ENCODE measurements at places on chromosomes 13 and 19.

DNA sequence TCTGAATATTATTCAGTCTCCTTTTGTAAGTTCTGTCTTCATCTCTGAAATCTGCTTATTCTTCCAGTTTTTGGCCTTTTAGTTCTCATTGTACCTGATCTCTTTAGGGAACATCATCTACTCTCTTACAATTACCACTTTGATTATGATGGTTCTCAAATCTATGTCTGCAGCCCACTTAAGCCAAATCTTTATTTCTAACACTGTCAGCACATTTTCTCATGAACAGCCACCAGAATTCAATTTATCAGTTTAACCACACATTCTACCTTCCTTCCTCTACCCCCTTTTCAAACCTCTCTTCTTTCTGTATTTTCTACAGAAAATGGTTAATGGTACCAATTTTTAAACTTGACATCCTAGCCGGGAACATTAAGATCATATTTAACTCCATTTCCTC is 175.3 kb downstream of the FGF14 start:
- DNase-seq, result no peak

DNA sequence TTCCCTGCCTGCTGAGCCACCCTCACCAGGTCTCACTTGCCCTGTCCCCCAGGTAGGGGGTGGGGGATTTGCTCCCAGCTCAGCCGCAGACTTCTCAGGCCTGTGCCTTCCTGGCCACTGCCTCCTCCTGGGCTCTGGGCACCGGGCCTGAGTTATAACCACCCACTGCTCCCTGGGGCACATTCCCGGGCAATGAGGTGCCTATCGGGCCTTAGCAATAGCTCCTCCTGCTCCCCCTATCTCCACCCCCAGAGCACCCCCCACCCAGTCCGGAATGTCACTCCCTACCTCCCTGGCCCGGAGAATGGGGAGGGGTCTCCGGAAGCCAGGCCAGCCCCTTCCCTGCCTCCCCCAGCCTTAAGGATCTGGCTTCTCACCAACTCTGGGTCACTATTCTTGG is at the start of gene KLK5:
Gene KLK5, minus strand, starts transcription at position 129 of the 400 bp plus-strand sequence. CDS start 381 bp downstream, outside the sequence.
- DNase-seq, result no peak

- no peak for DNase-seq
These were observed 17.4 kb upstream of the ATXN8OS start for GRCh38 chr13:70090036-70090723.

GRCh38 chr13:81686877-81687276 is 1346.0 kb upstream of the SPRY2 start:
- no peak for DNase-seq

- DNase-seq, result no peak
These were observed 148.0 kb downstream of the PRR20E start for GRCh38 chr13:57314897-57315520.

DNA sequence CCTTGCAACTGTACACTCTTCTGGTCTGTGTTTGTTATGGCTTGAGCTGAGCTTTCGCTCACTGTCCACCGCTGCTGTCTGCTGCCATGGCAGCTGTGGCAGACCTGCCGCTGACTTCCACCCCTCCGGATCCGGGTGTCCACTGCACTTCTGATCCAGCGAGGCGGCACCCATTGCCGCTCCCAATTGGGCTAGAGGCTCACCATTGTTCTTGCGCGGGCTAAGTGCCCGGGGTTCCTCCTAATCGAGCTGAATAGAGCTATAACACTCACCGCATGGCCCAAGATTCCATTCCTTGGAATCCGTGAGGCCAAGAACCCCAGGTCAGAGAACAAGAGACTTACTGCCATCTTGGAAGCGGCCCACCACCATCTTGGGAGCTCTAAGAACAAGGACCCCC is 2.2 kb upstream of the PSMC4 start:
- DNase-seq, result no peak

DNA sequence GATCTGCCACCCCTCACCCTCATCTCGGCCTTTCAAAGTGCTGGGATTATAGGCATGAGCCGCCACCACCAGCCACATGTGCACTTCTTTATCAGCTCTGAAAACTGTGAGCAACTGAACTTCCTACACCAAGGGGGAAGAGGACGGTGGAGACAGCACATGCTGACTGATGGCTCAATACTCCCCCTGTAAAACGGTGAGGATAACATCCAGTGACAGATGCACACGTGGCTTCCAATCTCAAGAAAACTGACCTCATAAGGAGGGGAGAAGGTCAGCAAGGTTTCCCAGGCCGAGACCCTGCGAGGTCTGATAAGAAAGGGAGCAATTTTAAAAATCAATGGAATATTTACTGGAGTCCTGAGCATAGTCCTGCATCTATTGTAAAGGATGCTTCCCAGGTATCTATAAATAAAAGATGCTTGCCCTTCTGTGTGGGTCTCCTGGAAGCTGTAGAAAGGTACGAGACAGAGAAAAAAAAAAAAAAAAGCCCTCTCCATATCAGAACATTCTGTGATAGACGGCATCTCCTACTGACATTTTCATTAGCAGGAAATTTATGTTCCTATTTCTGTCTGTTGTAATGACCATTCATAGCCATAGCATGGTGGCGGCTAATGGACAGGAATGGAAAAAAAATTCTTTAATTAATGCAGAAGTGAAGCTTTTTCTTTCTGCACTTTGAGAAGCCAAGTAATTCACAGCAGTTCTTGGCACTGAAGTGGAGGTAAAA is 385.1 kb downstream of the ZNF536 start:
- DNase-seq, result no peak

- DNase-seq, result no peak
These were observed 108.1 kb upstream of the SOX1 start for GRCh38 chr13:111958612-111959395.

DNA sequence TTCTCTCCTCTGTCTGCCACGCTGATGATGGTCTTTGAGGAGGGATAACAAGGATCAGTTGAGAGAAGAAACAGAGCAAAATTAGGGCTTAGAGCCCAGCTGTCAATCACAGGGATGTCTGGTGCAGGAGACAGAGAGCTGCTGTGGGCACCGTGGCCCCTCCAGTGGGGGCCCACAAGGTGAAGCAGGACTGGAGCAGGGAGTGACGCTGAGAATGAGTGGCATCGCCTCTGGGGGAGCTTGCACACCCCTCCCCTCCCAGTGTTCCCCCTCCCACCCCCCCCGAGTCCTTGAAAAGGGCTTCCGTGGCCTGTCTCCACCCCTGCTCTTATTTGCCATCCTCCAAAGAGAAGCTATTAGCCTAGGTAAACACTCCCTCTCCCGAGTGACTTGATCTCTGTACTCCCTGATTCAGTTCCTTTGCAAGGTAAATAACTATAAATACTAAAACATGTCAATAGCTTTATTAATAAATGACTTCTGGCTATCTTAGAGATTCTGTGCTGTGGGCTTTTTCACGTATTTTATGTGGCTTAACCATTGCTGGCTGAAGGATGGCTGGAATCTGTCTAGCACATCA is 440.0 kb downstream of the ZNF536 start:
- DNase-seq, result no peak

DNA sequence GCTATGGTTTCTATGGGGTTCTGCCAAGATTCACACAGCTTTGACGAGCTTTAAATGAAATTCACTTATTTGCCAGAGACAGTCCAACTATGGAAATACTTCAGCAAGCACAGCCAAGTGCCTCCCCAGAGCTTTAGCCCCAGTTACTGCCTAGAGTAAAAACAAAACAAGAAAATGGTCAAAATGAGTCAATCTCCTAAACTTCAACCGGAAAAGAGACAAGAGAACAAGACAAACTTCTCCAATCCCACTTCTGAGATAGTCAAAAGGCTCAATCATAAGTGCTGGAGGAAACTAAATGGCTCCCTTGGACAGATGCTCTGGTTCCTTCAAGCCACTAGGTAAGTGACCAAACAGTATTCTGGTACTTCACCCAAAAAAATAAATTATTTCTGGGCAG is 65.8 kb downstream of the KATNAL1 start:
- no peak for DNase-seq

GRCh38 chr13:31997641-31998040 is 33.9 kb upstream of the FRY start:
- no peak for DNase-seq

GRCh38 chr19:23991170-23991569 is 76.5 kb downstream of the ZNF726 start:
- no peak for DNase-seq

GRCh38 chr13:40275636-40276035 is 390.8 kb downstream of the FOXO1 start:
- no peak for DNase-seq

- DNase-seq, result no peak
These were observed 224.6 kb downstream of the RAP2A start for GRCh38 chr13:97658556-97658955.

GRCh38 chr19:14102102-14102696 is 11.6 kb upstream of the SAMD1 start:
- DNase-seq, result no peak

GRCh38 chr19:30225676-30226463 is 146.3 kb upstream of the ZNF536 start:
- no peak for DNase-seq

DNA sequence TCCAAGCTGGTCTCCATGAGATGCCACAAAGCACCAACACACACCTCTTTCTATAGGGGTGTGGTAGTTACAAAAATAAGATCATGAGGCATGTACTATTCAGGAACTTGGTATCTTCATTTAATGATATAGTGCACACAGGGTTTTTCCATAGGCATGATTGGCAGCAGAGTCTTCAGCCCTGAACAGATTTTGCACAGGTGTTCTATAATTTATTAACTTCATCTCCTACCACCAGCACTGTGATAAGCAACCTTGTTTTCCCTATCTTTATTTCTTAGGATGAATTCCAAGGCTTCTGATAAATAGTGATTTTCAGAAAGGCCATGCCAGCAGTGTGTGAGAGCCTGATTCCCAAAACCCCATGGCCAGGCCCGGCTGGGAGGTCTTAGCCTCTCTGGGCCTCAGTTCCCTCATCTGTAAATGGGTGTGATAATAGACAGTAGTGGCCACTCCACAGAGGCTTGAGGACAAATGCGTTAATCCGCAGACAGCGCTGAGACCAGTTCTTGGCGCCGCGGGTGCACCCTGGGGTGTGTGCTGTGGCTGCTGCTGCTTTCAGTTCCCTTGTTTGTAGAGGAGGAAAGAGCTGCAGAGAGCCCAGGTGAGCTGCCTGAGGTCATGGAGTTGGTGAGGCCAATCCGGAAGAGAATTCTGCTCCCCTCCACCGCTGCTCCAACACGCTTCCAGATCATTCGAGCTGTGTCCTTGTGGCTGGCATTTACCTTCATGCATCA is 33.1 kb downstream of the DHRS12 start:
- no peak for DNase-seq

DNA sequence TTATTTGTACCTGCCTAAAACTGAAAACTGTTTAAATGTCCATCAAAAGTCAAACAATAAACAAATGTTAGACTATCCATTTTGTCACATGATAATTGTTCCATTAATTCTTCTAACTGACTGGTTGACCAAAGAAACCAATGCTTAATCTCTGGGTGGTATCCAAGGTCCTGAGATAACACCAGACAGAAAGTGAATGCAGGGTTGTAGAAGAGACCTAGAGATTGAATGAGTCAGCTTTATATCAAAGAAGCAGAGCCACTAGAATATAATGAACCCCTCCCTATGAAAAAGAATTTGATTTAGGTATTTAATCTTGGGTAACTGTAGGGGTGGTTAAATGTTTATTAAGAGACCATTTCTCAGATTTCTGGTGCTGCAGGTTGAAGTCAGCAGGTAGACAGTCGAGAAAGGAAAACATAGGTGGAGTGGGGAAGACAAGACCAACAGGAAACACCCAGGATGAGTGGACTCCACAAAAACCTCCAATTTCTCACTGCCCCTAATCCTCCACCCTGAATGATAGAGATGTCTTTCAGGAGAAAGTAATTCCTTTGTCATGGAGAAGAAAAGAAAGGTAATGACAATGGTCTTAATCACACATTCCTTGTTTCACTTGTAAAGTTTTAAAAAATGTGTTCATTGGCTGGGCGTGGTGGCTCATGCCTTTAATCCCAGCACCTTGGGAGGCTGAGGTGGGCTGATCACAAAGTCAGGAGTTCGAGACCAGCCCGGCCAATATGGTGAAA is 536.4 kb downstream of the IRS2 start:
- no peak for DNase-seq

DNA sequence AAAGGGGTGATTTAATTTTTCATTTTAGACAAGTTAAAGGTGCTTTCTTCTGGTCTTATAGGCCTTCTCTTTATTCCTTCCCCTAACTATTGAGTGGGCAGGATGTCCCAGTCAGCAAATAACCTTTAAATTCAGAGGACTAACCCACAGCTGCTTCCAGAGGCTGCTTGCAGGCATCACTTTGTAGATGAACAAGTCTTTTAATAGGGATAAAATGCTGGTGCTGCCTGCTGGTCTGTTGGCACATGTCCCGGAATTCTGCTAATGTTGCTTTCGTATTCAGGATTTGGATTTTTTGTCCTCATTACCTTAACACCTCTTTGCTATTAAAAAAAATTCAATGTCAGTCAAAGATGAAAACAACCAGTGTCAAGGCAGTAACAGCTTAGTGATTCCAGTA is 132.7 kb upstream of the KL start:
- no peak for DNase-seq

GRCh38 chr19:30842926-30843325 is 470.7 kb downstream of the ZNF536 start:
- no peak for DNase-seq

Data from stimulated activated CD4-positive, alpha-beta T cell treated with anti-CD3 and anti-CD28 coated beads, Interleukin-15, amount 100 ng/mL, for 48 hours (primary cell).